NB4 (cell line): ENCODE measurements at places on chromosomes 12 and 14.

GRCh38 chr12:12985817-12986408 lies 14.2 kb downstream of the HEBP1 start:
- DNase-seq = peak; percentile 44

DNA sequence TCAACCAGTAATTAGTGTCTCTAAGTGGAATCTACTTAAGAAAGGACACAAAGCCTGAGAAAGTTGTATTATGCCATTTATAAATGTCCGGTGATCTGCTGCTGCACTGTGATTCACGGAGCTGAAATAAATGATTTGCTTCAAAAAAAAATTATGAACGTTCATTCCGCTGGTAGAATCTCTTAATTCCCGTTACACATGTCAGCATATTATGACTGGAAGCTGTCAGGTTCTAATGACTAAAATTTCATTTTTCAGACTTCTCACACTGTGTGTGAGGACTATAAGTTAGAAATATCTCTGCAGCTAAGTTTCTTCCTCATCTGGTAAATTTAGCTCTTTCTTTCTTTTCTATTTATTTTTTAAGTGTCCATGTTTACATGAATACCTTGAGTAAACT lies 647.1 kb downstream of the VRK1 start:
- DNase-seq = no peak

- DNase-seq = no peak
Measured at GRCh38 chr14:36880276-36880675, 218.6 kb downstream of the PAX9 start.

GRCh38 chr12:59823567-59823966 lies 227.7 kb downstream of the SLC16A7 start:
- no peak for DNase-seq

DNA sequence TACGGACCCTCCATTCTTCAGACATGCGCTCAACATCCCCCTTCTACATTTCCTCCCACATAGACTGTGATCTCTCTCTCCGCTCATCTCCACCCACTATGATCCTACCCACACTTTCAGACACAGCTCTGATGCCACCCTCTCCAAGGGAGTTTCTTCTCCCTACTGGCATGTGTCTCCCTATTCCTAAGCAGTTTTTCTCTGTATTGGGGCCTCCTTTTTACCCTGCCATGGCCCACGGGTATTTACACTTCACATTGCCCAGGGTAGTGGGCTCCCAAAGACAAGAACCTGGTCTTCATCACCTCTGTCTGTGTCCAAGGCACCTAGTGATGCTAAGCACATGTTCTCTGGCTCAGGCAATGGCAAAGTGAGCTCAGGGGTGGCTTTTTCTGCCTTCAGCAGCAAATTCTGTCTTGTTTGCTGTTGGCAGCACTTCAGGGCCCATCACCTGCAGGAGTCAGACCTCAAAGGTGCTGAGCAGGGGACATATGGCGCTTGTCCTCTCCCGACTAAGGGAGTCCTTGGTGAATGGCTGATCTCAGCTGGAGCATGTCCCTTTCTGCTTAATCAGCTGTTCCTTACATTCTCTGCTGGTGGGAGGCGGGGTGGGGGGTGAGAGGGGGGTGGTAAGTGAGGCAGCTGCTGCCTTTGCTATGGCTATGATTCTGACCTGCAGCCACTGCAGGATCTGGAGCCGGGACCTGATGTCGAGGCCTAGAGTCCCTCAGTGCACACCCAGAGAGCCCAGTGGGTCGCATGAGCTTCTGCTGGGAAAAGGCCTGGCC lies 256.8 kb downstream of the PCNX1 start:
- DNase-seq = no peak

GRCh38 chr12:51829641-51830040 lies 18.9 kb downstream of the FIGNL2 start:
- no peak for DNase-seq

DNA sequence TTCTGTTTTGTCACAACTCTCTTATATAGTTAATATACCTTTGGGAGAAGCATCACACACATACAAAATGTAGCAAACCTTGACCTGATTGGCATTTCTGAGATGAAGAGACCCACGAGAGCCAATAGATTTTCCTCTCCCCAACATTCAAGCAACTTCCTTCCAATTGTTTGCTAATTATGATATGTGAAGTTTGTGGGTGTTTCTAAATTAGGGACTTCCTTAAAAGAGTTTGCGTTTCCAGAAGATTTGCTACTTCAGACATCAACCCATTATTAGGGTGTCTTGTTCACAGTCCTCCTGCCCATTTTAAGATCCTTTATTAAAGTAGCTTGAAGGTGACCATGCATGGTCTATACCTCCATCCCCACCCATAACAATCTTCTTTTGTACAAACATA lies 9.4 kb downstream of the AICDA start:
- no peak for DNase-seq

DNA sequence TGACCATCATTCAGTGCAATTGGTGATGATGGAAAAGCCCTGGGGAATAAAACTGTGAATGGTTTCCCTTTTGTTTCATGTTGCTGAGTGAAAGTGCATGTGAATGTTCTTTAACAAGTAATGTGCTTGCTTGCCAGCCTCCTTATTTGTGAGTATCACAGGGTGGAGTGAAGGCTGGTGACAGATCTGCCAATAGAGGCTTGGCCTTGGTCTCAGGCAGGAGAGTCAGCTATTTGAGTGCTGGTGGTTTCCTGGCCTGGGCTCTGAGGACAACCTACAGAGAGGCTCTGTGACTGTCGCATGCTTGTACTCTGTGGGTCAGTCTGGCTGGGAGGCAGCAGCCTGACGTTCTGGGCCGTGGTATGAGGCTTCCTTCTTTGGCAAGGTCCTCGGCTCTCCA lies 20.7 kb downstream of the KRT85 start:
- no peak for DNase-seq

DNA sequence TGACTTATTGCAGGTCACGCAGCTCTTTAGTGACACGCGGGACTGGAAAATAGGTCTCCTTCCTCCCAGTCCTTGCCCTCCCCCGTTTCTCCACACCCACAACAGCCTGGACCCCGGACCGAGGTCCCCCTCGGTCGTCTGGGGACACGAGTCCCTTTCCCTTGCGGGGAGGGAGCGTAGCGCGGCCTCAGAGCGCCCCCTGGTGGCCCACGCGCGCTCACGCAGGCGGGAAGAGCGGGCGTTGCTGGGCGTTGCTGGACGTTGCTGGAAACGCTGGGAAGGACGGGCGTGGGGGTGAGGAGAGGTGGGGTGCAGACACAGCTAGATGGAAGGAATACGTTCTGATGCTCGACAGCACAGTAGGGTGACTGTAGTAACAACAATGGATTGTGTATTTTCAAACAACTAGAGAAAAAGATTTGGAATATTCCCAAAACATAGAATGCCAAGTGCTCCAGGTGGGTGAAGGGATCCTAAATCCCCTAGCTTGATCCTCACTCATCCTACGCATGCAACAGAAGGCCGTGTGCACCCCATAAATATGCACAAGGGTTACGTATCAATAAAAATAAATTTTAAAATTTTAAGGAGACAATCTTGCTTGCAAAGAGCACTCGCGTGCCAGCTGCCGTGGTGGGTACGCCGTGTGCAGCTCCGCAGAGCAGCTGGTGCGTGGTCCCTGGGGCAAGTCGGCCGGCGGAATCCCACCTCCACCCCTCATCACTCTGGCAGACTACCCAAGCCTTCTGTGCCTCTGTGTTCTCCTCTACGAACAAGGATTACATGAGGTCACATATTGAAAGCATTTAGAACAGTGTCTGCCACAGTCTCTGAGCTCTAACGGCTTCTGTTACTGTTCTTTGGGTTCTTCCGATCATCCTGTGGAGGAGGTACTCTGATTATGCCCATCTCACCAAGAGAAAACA lies 87.4 kb downstream of the B4GALNT3 start:
- peak; percentile 75 for DNase-seq

DNA sequence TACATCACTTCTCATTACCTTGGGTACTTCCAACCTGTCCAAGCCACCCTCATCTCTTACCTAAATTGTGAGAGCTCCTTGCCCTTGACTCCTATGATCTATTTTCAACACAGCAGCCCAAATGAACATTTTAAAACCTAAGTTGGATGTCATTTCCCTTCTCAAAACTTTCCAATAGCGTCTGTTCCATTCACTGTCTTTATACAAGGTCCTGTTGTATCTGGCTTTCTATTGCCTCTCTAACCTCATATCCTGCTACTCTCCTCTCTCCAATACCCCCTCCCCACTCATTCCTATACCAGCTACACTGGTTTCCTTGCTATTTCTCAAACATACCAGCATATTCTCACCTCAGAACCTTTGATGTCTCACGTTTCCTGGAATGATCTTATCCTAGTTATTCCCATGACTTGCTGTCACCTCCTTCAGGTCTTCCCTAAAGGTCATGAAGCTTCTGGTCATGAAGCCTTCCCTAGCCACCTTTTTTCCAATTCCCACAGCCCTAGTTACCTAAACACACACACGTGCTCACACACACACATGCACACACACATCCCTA lies 4.1 kb upstream of the KANSL2 start:
- DNase-seq = no peak

- no peak for DNase-seq
Measured at GRCh38 chr14:39433452-39433813, 1.2 kb upstream of the FBXO33 start.

DNA sequence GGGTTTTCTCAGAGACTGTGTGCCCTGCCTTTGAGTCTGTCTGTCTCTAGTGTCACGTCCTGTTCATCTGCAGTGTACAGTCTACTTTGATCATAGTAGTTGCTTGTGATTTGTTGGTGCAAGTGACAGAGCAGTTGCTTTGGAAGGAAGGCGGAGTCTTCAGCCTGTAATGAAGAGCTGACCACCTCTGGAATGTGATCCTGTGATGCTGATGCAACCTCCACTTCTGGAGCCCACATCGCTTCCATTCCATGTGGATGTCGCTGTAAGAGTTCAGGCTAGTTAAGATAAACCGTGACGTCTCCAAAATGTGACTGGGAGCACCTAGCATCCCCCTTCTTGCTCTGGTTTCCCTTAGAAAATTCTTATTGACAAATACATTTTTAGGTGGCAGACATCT lies 51.8 kb downstream of the PELI2 start:
- no peak for DNase-seq

- DNase-seq = no peak
Measured at GRCh38 chr14:89736881-89737280, 217.6 kb downstream of the EFCAB11 start.

- peak; percentile 54 for DNase-seq
Measured at GRCh38 chr12:97960741-97961608, 498.4 kb downstream of the RMST start.

GRCh38 chr14:87231336-87232026 lies 761.5 kb downstream of the GALC start:
- no peak for DNase-seq

DNA sequence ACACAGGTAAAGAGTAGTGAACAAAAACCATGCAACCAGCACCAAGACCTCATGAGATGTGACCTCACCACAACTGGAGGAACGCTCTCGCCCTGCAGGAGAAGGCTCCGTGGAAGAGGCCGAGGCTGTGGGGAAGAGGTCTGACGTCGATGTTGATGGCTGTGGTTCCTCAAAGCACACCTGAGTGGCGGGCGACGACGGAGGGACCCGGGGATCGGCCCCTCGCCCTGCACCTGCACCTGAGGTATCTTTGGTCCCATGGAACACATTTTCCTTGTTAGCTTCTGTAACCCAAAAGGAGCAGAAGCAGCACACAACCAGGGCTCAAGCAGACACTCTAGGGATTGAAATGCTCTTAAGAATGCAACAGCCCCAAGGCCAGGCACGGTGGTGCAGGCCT lies 17.9 kb downstream of the CHFR start:
- DNase-seq = no peak

DNA sequence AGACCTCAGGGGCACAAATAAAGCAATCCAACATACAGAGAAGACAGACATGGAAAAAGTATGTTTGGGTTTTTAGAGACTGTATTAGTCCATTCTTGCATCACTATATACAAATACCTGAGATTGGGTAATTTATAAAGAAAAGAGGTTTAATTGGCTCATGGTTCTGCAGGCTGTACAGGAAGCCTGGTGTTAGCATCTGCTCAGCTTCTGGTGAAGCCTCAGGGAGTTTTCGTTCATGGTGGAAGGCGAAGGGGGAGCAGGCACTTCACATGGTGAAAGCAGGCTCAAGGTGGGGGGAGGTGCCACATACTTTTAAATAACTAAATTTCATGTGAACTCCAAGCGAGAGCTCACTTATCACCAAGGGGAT lies 3.7 kb upstream of the PPP2R5C start:
- DNase-seq = no peak

- DNase-seq = no peak
Measured at GRCh38 chr12:16012117-16012516, 101.0 kb downstream of the DERA start.

- DNase-seq = peak; percentile 37
Measured at GRCh38 chr12:57810450-57810849, 8.1 kb downstream of the AVIL start.

GRCh38 chr14:34522496-34522895 lies 17.0 kb downstream of the EAPP start:
- no peak for DNase-seq

DNA sequence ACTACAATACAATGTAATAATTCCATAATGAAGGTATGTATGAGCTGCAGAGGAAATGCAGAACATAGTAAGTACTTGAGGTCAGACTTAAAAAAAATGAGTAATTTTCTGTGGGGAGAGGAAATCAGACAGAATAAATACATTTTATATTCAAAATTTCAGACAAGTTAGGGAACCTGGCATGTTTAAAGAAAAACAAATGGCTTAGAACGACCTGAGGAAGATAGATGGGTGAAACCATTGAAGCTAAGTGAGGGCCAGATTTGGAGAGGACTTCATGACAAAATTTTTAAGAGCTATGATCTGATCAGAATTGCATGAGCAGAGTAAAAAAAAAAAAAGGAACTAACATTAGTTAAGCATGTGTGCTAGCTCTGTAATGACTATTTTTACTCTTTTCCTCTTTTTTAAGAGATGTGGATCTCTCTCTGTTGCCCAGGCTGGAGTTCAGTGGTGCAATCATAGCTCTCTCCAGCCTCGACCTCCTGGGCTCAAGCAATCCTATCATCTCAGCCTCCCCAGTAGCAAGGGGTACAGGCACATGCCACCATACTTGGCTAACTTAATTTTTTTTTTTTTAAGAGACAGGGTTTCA lies 157.6 kb upstream of the PDE3A start:
- DNase-seq = peak; percentile 23

GRCh38 chr12:49932533-49933130 lies 17.9 kb upstream of the AQP2 start:
- no peak for DNase-seq

- no peak for DNase-seq
Measured at GRCh38 chr12:48342980-48343379, 7.7 kb downstream of the ZNF641 start.

- no peak for DNase-seq
Measured at GRCh38 chr14:77107228-77107627, 9.2 kb downstream of the CIPC start.

- DNase-seq = no peak
Measured at GRCh38 chr14:82410064-82410463, 876.4 kb upstream of the SEL1L start.

GRCh38 chr14:39977198-39977597 lies 545.0 kb upstream of the FBXO33 start:
- DNase-seq = no peak

GRCh38 chr14:82667501-82667900 lies 1133.8 kb upstream of the SEL1L start:
- no peak for DNase-seq

- DNase-seq = no peak
Measured at GRCh38 chr12:11730299-11731041, 81.0 kb downstream of the ETV6 start.
